Activated CD4-positive, alpha-beta memory T cell treated with anti-CD3 and anti-CD28 coated beads for 36 hours (primary cell): ENCODE measurements at places on chromosomes 7 and 10.

- no peak for DNase-seq
Observed at GRCh38 chr7:135803143-135803542, 54.5 kb upstream of the FAM180A start.

- no peak for DNase-seq
Observed at GRCh38 chr10:28601012-28601411, 68.1 kb downstream of the WAC start.

DNA sequence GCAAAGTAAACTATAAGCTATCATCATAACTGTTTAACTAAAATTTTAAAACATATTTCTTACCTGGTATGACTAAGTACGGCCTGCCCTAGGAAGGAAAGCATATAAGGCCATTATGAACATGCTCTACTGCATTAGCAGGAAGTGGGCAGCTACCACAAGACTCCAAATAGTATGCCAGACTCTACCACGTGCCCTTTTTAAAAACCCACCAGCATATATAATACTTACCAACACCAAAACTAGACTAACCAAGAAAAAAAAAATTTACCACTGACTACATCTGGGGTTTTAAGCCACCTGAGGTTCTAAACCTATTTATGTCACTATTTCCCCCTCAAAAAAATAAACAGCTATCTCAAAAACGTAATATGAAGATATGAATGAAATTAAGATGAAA is 30.1 kb downstream of the NUDCD3 start:
- DNase-seq: peak; percentile 74

- no peak for DNase-seq
Observed at GRCh38 chr10:78278058-78278404, 244.4 kb downstream of the RPS24 start.

DNA sequence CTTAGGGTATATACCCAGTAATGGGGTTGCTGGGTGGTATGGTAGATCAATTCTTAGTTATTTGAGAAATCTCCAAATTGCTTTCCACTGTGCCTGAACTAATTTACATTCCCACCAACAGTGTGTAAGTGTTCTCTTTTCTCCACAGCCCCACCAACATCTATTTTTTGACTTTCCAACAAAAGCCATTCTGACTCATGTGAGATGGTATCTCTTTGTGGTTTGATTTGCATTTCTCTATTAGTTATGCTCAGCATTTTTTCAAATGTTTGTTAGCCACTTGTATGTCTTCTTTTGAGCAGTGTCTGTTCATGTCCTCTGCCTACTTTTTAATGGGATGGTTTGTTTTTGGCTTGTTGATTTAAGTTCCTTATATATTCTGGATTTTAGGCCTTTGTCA is 66.4 kb downstream of the MGAM2 start:
- DNase-seq: no peak

GRCh38 chr10:92886334-92886961 is 38.1 kb downstream of the EXOC6 start:
- DNase-seq: no peak

- DNase-seq: no peak
Observed at GRCh38 chr7:4406288-4407058, 275.6 kb upstream of the FOXK1 start.

DNA sequence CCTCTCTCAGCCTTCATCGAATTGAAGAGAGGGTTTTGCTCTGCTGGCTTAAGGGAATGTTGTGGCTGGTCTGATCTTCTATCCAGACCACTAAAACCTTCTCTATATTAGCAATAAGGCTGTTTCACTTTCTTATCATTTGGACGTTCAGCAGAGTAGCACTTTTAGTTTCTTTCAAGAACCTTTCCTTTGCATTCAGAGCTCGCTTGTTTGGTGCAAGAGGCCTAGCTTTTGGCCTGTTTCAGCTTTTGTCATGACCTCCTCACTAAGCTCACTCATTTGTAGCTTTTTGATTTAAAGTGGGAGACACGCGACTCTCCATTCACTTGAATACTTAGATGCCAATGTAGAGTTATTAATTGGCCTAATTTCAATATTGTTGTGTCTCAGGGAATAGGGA is 3.9 kb downstream of the MPP7 start:
- DNase-seq: peak; percentile 20

DNA sequence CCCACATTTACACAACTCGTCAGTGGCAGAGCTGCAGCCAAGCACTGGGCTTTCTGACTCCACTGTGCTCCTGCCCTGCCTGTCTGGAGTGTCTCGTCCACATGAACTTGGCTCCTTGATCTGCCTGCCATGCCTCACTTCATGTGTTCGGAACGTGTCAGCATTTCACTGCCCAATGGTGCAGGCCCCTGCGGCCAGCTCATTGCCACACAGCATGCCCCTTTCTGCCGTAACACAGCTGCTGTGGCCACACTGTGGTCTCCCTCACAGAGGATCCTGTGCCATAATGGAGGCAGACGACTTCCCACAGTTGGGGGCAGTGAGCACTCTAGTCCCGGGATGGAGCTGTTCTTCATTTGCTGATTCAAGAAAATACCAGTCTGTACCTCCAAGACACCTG is 94.2 kb upstream of the GJD4 start:
- DNase-seq: no peak

DNA sequence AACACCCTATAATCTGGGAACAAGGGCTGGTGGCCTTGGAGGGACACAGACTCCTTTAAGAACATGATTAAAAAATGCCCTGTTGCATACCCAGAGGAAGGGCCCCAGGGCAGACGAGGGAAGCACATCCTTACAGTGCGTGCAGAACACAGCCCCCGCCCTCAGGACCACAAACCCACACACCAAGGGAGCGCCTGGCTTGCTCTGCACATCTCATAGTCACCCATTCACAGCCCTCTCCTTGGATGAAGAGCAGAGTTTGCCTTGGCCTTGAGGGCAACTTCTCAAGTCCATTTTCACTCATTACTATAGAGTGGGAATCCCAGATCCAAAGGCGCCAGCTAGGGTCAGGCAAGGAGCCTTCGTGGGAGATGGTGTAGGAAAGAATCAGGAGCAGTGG is 6.3 kb upstream of the VSIR start:
- no peak for DNase-seq

DNA sequence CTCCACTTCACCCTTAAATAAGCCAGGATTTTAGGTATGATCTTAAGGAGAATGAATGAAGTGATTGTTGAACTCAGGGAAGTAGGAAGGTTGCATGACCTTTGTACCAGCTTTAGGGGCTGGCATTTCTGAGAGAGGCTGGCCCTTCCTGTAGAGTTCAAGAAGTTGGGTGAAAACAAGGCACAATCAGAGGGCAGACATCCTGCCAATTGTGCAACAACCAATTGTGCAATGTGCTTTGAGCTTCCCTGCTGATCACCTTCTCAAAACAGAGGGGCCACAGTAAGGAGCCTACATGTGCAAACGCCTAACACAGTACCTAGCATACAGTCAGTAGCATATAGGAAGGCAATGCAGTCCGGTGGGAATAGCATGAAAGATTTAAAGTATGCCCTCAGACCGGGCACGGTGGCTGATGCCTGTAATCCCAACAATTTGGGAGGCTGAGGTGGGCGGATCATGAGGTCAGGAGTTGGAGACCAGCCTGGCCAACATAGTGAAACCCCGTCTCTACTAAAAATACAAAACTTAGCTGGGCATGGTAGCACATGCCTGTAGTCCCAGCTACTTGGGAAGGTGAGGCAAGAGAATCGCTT is 5.4 kb downstream of the CPVL start:
- DNase-seq: no peak

- no peak for DNase-seq
Observed at GRCh38 chr7:114852293-114852692, 69.6 kb upstream of the MDFIC start.

GRCh38 chr10:42983591-42983990 is 93.3 kb upstream of the RET start:
- DNase-seq: peak; percentile 1

GRCh38 chr10:127420138-127420684 is 128.9 kb upstream of the NPS start:
- no peak for DNase-seq

- no peak for DNase-seq
Observed at GRCh38 chr7:121372376-121373010, 23.6 kb downstream of the FAM3C start.

GRCh38 chr7:151379193-151379520 is 30.7 kb downstream of the WDR86 start:
- DNase-seq: no peak

DNA sequence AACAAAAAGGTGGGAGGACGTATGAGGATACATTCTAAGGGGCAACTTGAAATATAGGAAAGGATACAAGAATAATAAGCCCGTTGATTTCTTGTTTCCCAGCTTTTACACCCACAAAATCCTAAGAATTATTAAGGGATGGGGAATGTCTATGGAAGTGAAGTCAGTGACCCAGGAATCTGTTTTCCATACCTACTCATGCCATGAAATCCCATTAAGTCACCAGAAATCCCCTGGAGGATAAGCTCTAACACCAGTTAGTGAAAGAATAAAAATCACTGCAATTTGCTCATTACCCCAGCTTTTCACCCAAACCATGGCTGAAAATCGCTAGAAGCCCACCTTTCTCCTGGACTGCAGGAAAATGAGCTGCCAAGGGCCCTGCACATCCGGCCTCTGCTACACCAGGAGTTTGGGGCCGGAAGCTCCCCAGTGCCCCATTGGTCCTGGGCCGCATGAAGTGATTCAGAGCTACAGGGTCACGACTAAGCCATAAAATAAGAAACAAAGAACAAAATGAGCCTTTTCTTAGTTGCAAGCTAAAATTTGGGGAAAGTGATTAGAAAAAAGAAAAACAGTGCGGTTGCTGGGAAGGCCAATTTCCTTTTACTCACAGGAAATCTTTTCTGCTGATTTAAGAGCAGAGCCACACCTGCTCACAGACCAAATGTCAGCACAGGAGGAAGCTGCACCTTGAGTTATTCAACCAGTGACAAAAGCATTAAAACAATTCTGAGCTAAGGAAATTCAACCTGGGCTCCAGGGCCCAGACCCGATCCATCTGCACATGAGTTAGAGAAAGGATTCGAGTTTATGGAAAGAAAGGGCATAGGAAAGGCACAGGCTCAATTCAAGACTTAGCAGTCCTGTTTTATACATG is 40.3 kb downstream of the HIPK2 start:
- peak; percentile 63 for DNase-seq

GRCh38 chr7:1367501-1368183 is 91.6 kb downstream of the MICALL2 start:
- no peak for DNase-seq

GRCh38 chr10:68330852-68331454 is 911 bp upstream of the HNRNPH3 start:
- peak; percentile 40 for DNase-seq

GRCh38 chr7:148626828-148627227 is 36.3 kb downstream of the C7orf33 start:
- DNase-seq: no peak

- DNase-seq: no peak
Observed at GRCh38 chr7:137946011-137946410, 55.9 kb downstream of the CREB3L2 start.

DNA sequence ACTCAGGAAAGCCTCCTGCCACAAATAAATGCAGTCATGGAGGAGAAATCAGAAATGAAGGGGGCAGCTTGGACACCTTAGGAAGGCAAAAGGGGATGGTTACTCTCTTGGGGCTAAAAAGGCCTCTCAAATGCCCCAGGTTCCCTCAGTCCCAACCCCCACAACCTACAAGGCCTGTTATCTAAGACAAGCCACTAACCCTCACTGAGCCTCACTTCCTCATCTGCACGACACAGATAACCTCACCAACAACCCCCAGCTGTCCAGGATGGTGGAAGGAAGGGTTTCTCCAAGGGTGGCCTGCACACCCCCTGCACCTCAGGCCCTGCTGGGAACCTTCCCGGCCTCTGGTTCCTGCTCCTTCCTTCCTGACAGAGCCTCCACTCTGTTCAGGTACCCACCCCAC is 29.2 kb downstream of the SORBS1 start:
- DNase-seq: no peak

GRCh38 chr7:7639421-7639820 is 1.1 kb upstream of the UMAD1 start:
- DNase-seq: peak; percentile 21

DNA sequence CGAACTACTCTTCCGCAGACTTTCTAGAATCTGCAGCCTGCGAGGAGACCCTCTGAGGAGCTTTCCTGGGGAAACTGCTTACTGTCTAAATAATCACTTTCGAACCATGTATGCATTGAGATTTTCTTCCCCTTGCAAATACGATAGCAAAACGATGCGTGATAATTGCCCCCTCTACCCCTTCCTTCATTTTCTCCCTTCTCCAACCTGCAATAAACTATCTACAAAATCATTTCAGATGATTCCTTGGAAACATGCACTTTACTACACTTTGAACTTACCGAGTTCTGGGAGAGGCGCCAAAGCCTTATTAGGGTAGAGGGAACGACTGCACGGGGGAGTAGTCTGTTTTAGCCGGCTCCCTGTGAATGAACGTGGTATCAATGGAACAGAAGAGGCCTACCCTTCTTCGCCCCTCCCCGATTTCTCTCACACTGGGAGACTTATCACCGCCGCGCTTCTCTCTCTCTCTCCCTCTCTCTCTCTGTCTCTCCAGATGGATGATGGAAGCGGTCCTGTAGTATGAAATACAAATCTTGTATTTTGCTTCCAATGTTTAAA is at the start of gene FGFBP3:
TSS of gene FGFBP3 (minus strand) at position 370 of the 561 bp plus-strand sequence. CDS start 517 bp downstream, outside the sequence.
- peak; percentile 58 for DNase-seq

DNA sequence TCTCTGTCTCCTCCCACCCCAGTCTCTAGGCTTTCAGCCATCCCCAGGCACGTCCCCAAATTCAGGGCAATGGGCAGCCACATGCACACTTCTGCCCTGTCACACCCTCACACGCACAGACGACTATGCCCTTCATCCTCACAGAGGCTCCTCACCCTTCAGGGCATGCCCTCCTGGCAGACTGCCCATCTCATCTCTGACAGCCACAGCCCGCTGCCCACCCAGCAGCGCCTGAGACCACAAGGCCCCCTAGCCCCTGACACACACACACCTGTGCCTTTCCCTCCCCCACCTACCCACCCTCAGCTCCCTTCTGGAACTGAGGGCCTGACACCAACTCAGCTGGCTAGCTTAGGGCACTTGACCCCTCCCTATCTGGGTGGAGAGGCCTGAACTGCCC is 23.0 kb upstream of the SLC29A3 start:
- no peak for DNase-seq

DNA sequence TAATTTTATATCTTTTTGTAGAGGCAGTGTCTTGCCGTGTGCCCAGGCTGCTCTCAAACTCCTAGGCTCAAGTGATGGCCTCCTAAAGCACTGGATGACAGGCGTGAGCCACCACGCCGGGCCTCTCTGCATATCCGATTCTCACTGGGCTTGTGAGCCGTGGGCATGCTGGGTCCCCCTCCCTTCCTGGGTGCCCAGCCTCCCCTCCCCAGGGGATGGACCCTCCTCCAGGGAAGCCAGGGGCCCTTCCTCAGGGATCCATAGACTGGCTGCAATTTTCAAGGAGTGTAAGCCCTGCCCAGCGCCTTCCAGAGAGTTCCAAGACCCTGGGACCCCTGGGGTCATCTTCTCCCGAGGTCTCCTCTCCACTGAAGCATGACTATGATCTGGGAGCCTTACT is 23.7 kb upstream of the ELFN1 start:
- DNase-seq: no peak
